Activated CD4-positive, alpha-beta T cell treated with anti-CD3 and anti-CD28 coated beads, Interleukin-2, amount 50 U/mL, for 16 hours (primary cell): ENCODE measurements at places on chromosomes 3 and 15.

DNA sequence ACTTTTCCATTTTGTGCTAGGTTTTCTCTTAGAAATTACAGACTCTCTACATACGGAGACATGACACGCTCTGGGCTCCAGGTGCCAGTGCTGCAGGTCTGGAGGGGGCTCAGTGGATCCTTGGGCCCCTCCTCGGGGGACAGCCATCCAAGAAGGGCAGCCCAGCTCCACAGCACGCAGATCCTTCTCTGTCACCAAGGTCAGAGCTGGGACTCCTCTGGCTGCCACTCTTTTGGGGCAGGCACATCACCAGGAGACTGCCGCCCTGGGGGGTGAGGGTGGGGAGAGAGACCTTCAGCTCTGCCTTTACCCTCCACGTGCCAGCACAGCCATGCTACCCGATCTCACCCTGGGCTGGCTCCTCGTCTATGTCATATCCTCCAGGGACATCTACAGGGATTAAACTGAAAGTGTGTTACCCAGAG is 65.6 kb downstream of the ATP10A start:
- DNase-seq, result no peak

DNA sequence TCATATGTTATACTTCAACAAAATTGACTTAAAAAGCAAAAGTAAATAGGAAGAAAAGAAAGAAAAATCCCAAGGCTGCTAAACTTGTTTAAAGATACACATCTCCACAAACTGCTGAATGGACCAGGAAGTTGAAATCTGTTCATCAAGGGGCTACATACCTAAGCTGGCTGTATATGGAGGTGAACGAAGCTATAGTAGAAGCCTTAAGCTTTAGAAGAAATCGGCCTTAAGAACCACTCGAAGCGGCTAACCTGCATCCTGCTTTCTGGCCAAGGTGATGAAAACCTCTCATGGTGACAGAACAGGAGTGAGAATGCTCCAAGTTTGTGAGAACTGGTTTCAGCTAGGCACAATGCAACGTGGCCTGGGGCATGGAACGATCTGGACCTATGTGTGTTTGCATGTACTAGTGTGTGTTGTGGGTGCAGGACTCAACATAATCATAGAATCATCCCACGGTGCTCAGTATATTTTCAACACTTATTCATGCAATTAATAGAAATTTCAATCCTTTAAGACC is 31.3 kb upstream of the SPTBN5 start:
- DNase-seq, result no peak

DNA sequence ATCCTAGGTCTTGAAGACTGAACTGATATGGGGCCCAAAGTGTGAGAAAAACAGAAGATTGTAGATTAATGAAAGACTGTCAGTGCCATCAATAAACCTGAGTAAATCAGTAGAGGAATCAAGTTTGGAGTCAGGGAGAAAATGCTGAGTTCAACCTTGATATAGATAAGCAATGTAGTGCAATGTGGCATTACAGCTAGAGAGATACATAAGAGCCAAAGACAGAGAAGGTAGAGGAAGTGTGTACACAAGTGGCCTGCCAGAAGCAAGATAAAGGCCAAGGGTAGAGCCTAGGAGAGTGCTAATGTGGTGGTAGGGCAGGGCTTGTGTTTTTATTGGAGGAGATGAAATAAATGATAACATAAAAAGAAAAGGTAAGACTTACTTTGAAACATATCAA is 26.0 kb upstream of the EID1 start:
- no peak for DNase-seq

DNA sequence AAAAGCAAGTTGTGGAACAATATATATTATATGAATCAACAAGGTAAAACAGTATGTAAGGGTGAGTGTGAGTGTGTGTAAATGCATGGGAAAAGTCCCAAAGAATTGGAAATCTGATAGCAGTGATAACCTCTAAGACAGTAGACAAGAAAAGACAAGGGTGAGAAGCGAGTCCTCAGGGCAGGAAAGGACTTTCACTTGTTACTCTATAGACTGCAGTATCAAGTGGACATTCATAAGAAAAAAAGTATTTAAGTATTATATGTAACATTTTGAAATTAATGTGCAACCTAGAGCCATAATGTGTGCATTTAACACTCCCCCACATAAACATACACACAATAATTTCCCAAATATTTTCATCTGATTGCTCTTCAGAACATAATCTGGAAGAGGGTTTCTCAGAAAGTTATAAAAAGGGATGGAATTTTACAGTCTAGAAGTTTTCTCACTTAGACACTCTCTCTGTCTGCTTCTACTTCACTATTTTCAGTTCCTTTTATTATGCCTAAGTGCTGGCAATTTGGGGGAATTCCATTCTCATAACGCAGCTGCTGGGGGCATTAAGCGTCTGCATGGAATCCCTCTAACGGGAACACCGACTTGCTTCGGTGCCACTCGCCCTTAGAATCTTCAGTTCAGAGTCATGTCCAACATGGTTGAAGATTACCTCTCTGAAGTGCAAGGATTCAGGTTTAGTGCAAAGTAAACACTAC is 50.0 kb upstream of the CDIN1 start:
- DNase-seq, result no peak

DNA sequence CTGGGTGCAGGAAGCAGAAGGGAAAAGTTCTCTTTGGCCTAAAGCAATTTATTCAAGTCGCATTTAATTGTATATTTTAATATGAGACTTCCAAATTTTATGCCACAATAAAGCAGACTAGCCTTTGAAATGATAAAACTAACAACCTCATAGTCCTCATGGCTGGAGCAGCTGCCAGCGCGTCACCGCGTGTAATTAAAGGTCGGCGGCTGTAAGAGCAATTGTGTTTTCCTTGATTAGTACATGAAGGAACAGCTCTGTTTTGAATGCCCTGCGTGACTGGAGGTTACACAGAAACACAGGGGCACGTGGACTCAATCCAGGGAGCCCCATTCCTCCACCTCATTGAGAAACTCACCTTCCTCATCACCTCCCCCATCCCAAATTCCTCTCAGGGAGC is 10.1 kb upstream of the LRRC15 start:
- no peak for DNase-seq

GRCh38 chr3:47782446-47783308 is 984 bp upstream of the SMARCC1 start:
- DNase-seq, result no peak

DNA sequence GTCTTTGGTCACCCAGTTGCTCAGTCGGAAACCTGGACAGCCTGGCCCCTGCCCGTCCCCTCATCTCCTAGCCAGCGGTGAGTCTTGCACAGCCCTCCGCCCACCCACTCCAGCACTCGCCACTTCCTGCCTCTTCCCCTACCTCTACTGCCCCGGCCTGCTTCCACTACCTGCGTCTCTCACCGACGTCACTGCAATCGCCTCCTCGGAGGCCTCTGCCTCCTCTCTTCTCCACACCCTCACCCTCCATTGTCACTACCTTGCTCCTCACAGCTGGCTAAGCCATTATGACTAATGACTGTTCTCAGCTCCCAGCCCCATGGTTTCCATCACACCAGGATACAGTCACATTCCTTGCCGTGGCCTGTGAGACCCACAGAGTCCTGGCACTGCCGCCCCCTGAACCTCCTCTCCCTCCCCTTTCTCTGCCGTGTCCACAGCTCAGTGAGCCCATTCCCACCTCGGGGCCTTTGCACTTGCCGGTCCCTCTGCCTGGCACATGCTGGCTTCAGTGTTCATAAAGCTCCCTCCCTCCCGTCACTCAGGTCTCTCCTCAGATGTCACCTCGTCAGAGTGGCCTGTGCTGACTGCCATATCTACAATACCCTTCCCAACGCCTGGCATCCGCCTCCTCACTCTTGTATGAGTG is 104.8 kb downstream of the FBLN2 start:
- no peak for DNase-seq

DNA sequence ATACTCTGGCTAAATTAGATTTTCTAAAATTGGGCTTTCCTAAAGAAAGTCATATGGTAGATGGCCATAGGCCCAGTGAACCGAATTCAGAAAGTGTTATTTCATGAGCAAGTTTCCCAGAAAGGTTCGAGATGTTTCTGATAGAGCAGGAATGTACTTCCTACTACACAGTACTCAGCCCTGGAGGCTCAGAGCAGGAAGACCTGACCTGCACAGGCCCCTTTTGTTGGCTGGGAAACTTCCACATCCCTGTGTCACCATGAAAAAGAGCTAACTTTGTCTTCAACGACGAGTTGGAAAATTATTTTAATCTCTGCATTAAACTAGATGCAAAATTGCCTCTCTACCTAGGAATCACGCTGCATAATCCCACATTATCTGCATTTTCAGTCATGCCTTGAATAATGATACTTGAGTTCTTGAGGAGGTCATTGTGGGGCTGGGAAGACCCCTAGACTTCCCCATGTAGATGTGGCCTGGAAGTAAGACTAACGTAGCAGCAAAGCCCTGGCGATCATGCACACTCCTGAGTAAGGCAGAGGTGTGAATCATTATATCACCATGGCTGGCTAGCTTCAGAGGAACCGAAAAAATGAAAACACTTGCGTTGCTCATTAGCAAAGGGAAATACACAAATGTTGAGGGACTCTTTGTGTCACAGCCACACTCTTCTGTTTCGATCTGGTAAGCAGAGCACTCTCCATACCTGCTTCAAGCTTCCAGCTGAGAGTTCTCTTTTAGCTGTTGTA is 47.1 kb downstream of the CMTM7 start:
- peak; percentile 58 for DNase-seq

GRCh38 chr3:155435821-155436220 is 142.3 kb upstream of the STRIT1 start:
- DNase-seq, result no peak

DNA sequence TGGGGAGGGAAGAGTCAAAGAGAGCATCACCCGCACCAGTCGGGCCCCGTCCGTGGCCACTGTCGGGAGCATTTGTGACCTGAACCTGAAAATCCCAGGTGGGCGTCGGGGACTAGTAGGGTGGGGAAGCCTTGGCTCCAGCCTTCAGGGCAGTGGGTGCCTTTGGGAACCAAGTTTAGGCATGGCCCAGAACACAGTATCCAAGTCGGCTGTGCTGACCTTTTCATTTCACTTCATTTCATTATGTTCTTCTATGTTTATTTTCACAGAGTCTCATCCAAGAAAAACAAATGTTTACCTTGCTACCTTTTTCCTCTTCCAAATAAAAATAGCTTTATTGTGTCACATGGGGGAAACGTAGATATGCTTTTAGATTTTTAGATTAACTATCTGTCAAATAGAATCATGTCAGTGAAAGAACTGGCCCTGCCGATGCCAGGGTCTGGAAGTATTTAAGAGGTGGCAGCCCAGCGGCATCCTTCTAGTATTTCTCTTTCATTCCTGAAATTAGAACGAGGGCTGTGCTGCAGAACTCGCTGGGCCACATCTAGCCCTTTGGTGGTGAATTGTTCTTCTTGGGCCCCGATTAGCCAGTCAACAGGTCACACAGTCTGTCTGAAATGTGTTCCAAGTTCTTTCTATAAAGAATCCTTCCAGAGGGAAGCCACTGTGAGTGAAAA is 60.5 kb downstream of the DNASE1L3 start:
- no peak for DNase-seq

DNA sequence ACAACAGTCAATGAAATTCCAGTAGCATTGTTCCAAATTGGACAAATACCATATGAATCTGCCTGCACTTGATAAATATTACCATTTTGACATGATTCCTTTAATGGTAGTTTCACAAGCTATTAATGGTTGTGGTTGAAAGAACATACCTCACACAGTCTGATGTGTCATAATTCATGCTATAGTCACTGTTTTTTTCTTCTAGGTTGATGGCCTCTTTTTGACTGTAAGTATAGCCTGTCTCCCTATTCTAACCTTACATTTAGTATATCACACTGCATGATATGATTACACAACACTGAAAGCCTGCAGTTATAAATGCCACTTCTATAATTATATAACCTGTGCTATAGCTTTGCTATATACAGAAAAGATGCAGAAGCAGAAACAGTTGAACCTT is 834.1 kb downstream of the NSUN3 start:
- DNase-seq, result no peak

GRCh38 chr3:106204160-106204868 is 335.5 kb upstream of the CBLB start:
- DNase-seq, result no peak

DNA sequence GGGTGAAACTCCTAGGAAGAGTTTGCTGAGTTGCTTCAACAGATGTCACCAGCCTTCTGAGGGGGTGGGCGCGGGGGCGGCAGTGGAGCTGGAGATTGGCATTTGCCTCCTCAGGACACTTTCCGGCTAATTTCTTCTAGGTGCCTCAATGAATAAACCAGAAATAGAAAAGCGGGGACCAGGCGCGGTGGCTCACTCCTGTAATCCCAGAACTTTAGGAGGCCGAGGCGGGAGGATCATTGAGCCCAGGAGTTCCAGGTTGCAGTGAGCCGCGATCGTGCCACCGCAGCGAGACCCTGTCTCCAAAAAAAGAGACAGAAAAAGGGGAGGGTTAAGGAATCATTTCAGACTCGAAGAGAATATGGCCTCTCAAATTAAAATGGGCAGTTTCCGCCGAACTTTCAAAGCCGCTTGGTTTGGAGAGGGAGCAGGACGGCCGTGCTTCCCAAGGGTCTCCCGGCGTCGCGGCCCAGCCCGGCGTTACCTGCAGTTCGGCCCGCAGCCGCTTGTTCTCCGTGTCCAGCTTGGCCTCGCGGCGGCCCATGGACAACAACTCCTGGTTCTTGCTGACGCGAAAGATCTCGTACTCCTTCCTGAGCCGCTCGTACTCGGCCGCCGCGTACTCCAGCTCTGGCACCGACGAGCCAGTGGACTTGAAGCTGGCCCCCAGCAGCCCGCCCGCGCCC is 587 bp downstream of the NPHP3 start:
- DNase-seq, result peak; percentile 31

DNA sequence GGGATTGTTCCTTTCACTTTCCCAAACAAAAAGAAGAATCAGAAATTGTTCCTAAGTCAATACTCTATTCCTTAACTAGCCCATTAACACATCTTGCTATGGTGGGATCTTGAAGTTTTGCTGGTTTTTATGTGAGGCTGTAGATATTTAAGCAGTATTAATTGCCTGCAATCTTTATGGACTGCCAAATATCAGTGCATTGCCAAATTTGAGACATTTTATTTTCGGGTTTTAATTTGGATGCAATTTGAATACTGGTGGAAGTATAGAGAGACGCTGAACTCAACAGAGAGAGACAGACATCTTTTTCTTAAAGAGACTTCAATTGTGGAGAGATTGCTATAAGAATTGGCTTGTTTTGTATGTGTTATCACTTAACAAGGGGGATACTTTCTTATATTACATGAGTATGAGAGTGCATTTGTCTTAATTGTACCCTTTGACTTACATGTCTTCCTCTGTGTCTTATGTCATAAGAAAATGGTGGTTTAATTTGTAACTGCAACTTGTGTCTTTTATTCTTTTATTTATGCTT is 10.0 kb downstream of the CADM2 start:
- DNase-seq, result no peak

- DNase-seq, result no peak
These were observed 567.5 kb upstream of the CCDC54 start for GRCh38 chr3:106809623-106810299.

- DNase-seq, result peak; percentile 74
These were observed 35.5 kb upstream of the PLCL2 start for GRCh38 chr3:16849229-16849628.

DNA sequence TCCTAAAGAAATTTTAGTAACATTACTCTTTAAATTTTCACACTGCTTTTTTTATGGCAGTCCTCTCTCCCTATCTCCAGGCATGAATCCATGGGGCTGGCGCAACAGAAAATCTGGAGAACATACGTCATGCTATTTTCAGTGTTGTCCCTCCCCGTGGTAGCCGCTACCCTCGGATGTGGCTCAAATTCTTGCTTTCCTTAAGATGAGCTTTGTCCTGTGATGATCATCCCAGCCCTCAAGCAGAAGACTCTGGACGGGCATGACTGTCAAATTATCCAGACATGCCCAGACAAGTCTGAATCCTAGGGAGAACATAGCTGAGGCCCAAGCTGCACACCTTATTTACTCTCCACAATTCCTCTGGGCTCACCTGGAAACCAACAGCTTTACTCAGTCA is 49.1 kb downstream of the FMN1 start:
- DNase-seq, result no peak
